Colonic mucosa (tissue), 4 donors: ENCODE measurements at places on chromosomes 2 and 18. TPM values are rescaled to one million over a fixed set of nuclear protein-coding genes. Genes with fewer than 3 reads are reported as not detected.

DNA sequence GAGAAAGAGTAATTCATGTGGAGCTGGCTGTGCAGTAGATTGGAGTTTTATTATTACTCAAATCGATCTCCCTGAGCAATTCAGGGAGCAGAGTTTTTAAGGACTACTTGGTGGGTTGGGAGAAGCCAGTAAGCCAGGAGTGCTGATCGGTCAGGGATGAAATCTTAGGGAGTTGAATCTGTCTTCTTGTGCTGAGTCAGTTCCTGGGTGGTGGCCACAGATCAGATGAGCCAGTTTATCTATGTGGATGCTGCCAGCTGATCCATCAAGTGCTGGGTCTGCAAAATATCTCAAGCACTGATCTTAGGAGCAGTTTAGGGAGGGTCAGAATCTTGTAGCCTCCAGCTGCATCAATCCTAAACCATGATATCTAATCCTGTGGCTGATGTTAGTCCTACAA, 17.0 kb upstream of the UGT1A8 start:
- no peak for DNase-seq

- DNase-seq = no peak
Measured at GRCh38 chr2:216445501-216445900, 33.2 kb downstream of the SMARCAL1 start.

GRCh38 chr2:59888015-59888414, 665.4 kb downstream of the BCL11A start:
- no peak for DNase-seq

GRCh38 chr2:226916669-226917068, 80.8 kb downstream of the RHBDD1 start:
- DNase-seq = no peak

Gene RFX8
- not detected for total RNA-seq

Gene LYPD6
- 8.4 TPM for total RNA-seq

Gene B3GNT7
- 244 TPM for total RNA-seq

Gene MALL
- total RNA-seq = 213 TPM
